ENCODE measurements at places on chromosomes 6 and 20.

GRCh38 chr20:62972845-62973745 lies 20.6 kb downstream of the SLC17A9 start:
- no peak for DNase-seq

DNA sequence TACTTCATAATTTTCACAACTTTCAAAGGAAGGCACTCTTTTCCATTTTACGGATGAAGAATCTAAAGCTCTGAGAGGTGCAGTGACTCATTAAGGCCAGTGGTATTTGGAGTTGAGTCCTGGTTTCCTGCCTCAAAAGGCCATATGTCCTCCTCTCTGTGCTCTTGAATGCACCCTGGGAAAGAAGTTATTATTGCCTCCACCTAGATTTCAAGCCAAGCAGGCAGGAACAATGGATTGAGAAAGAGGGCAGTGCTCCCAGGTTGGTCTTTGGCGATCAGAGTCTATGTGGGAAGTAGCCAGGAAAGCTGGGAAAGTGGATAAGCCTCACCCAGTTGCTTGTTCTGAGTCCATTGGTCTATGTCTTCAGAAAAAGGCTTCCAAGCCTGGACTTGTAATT lies 165.0 kb downstream of the MAFB start:
- no peak for DNase-seq

DNA sequence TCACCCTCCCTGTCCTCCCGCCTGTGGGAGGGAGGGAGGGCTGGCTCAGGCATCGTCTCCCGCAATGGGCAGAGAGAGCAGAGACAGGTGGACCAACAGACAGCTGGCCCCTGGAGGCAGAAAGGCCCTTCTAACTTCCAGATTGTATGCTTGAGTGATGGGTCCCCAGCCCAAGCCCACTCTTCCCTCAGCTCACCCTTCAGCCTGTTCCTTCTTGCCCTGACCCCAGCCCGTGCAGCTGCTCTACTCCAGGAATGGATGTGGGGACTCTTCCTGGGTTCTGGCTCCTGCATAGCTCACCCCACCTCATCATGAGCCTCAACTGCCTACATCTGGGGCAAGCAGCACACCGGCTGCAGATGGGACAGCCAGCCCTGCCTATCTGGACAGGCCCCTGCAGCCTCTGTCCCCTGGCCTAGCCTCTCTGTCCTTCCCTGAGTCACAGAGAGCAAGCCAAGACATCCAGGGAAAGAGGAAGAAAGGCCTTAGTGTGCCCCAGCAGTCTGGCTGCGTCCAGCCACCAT lies 11.5 kb upstream of the SLC22A7 start:
- no peak for DNase-seq

DNA sequence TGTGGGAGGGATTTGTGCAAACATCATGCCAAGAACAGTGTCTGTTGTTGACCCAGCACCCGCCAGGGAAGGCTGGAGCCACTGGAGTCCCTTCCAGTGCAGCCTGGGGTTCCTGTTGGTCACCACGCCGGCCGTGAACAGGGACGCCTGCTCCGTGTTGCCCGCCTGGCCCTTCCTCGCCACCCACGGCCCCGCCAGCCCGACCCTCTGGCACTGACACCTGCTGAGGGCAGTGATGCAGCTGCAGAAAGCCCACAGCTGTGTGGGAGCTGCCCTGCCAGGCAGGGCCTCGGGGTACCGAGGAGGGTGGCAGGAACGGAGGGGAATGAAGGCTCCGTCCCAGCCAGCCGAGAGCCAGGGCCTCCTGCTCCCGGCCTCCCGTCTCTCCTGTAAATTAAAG lies 75.5 kb upstream of the SLCO4A1 start:
- no peak for DNase-seq

GRCh38 chr6:44237813-44238433 lies 9.0 kb upstream of the HSP90AB1 start:
- peak; percentile 79 for DNase-seq

DNA sequence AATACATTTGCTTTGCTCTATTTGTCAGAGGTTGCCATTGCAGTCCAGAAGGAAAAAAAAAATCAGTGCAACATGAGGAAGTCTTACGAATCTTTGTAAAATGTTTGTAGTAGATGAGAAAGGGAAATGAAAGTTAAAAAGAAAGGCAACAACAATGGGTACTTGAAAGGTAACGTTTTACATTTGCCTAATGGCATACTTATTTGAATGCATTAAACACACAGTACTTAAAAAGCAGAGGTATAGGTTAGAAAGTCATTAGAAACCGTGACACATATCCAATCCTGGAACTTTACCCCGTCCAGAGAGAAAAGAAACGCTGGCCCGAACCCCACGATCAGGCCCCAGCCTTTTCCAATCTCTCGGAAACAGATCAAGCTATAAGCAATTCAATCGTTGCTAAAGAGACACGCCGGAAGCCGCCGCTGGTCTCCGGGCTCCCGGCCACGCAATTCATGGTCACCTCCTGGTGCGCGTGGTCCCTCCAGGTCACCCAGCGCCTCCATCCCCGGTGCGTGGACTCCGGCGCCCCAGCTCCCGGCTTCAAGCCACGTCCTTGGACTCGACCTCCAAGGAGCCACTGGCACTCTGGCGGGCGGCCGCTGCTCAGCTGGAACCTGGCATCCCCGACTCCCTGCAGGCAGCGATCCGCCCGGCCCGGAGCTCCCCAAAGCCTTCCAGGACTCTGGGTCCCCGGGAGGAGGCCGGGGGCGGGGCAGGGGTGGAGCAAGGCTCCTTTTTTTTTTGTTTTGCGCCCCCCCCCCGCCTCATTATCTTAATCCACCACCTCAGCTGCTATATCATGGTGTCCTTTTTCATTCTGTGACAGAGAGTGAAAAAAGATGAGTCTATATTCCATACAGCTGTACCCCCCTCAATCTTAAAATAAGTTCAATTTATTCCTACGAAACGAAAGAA lies at the start of gene SLC18B1:
Gene SLC18B1 (minus strand): TSS at position 687 of the 918 bp plus-strand sequence. CDS start 181 bp downstream, at position 506.
- DNase-seq, result peak; percentile 70

GRCh38 chr20:16587066-16587465 lies 13.8 kb upstream of the KIF16B start:
- no peak for DNase-seq

DNA sequence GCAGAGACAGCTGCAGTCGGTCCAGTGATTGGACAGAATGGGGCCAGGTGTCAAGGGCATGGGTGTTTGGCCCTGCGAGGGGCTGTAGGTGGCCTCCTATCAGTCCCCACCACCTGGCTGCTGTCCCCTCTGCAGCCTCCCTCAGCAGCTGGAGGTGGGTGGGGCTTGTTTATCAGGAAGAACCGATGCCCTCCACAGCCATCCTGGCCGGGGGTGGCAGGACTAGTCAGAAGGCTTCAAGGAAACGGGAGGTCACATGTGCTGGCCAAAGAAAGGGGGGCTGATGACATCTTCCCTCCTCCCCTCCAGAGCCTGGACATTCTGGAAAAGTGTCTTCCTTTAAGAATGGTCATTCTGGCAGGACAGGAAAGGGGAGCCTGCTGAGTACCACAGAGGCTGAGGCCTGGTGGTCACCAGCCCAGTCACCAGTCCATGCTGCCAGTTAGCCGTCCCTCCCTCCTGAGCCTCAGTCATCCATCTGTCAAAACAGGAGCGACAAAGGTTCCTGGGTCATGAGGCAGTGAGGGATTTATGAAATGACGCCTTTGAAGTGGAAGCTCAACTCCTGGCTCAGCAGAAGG lies 4.1 kb downstream of the FAM210B start:
- DNase-seq, result no peak

- DNase-seq, result no peak
Measured at GRCh38 chr20:61968036-61968810, 97.5 kb downstream of the TAF4 start.

DNA sequence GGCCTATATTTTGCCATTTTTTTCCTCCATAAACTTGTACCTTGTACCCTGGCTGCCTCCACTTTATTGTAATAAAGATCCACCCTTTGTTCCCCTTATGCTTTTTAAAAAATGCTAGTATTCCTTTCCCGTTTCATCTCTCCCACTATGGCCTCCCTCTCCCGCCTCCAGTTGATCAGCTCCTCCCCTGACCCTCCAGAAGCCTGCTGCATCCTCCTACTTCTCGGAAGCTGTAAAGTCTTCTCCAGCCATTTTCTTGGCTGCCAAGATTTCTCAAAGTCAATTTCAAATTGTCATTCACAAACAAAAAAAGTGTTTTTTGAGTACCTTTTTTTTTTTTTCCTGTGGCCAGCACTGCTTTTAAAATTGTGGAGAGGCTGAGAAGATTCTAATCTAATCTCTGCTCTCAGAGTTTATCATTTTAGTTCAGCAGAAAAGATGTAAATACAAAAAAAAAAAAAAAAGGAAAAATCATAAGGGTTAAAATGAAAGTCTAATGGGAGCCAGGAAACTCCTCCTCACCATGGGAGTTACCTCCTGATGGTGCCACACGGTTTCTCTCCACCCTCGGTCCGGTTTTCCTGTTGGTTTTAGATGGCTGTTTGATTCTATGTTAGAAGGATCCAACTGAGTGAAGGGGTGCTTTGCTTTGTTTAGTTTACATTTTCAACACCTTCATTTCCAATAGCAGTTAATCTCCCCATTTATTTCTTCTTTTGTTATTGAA lies 103.0 kb upstream of the KCNK16 start:
- no peak for DNase-seq

GRCh38 chr6:35583893-35584688 lies 71.4 kb upstream of the TULP1 start:
- peak; percentile 41 for DNase-seq

GRCh38 chr20:48638546-48638945 lies 189.3 kb downstream of the PREX1 start:
- no peak for DNase-seq

- DNase-seq, result no peak
Measured at GRCh38 chr20:10707068-10707467, 33.3 kb upstream of the JAG1 start.

DNA sequence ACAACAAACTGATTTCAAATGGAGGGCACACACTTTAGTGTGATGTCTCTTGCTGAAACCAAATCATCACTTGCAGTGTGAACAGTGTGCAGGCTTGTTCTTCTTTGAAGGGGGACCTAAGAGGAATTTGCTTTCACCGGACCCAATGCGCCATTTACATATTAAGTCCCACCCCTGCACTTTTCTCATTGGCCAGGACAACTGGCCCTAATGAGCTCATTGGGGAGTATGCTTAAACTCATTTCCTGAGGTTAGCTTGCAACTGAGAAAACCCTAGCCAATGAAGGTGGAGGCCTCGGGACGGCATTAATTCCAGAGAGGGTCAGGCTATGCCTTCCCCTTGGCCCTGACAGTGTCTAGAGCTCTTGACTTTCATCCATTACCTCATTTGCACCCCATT lies 58.7 kb downstream of the VEGFA start:
- no peak for DNase-seq

DNA sequence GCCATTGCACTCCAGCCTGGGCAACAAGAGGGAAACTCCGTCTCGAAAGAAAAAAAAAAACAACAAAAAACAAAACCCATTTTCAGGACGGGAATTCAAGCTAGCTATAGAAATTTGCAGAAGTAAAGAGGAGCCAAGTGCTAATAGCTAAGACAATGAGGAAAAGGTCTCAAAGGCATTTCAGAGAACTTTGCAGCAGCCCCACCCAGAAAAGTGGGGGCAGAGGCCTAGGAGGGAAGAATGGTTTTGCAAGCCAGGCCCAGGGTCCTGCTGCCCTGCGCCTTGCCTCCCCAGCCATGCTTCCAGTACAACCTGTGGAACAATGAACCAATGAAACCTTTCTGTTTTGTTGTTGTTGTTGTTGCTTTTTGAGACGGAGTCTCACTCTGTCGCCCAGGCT lies 38.3 kb upstream of the SAMHD1 start:
- DNase-seq, result no peak

- no peak for DNase-seq
Measured at GRCh38 chr20:38889792-38890496, 36.3 kb upstream of the FAM83D start.

DNA sequence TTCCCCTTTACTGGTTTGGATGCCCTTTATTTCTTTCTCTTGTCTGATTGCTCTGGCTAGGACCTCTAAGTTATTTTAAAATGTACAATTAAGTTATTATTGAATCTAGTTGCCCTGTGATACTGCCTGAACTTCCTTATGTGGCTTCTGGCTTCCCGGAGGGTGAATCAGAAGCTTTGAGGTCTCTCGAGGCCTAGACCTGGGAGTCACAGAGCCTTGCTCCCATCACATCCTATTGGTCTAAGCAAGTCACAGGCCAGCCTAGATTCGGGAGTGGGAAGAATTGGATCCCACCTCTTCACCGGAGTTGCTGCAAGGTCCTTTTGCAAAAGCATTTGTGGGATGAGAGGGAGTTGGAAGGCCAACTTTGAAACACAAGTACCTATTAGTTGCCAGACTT lies 15.2 kb downstream of the BCAS4 start:
- DNase-seq, result no peak

DNA sequence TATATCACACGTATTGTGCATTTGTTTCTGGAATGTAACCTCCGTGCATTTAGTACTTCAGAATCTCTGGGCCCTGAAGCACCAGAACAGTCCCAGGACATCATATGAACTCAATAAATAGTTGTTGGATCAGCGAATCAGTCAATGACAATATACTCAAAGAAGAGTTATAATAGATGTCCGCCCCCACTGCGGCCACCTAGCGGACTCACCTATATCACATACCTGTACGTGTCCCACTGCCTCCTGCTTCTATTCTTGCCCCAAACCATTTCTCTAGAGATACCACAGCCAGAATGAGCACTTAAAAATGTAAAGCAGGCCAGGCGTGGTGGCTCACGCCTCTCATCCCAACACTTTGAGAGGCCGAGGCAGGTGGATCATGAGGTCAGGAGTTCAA lies 73.9 kb downstream of the DCDC2 start:
- no peak for DNase-seq

- DNase-seq, result peak; percentile 90
Measured at GRCh38 chr6:162973151-162973872, 245.5 kb downstream of the PACRG start.

- no peak for DNase-seq
Measured at GRCh38 chr6:106825156-106825555, 149.4 kb downstream of the CD24 start.

DNA sequence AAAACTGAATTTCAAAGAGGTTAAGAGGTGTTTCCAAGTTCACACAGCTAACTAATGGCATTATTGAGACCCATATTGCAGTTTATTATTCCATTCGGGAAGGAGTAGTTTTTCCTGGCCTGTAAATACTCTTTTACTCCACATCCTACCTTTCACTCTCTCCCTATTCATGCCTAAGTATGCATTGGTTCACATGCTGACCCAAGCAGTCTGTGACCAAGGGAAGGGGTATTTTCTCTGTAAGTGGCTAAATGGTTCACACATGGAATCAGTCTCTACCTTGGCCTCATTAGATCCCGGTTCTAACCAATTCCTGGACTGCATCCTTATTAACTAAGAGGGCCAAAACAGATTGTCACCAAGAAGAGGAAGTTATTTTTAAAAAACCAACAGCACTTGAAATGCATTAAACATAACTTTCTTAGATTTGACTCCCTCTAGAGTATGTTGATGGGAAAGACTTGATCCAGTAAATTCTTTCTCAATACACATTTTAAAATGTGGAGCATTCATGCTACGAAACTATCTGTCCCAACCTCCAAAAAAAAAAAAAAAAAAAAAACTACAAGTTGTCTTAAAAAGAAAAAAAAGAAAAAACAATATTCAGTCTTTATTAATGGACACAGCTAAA lies 17.8 kb upstream of the RSPO3 start:
- peak; percentile 24 for DNase-seq

DNA sequence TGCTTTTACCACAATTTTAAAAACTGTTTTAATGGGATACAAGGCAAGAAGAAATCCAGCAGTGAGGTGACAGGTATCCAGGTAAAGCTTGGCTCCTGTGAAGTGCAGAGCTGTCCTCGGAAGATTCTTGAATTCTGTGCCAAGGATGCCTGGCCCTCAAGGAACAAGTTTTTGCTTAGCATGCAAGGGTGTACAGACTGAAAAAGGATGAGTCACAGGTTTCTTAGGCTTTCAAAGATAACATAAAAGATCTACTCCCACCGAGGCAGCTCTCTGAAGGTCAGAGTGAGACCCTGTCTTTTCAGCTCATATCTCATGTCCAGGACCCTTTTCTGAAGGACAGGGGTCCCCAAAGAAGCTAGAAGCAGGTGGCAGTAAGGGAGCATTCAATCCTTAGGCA lies 83.3 kb downstream of the CHD6 start:
- DNase-seq, result no peak
